ENCODE measurements at places on chromosomes 6 and 20. TPM values are rescaled to one million over a fixed set of nuclear protein-coding genes. Genes with fewer than 3 reads are reported as not detected.

HCK gene
- total RNA-seq: 7.8 TPM

DNA sequence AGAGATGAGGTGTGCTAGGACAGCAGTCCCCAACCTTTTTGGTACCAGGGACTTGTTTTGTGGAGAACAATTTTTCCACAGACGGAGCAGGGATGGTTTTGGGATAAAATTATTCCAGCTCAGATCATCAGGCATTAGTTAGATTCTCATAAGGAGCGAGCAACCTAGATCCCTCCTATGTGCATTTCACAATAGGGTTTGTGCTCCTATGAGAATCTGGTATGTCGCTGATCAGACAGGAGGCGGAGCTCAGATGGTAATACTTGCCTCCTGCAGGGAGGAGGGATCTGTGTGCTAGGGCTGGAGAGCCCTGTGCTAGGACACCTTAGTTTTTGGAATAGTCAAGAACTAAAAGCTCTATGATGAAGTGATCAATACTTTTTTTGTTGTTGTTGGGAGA lies 2.5 kb downstream of the SMIM13 start:
- H3K27ac ChIP-seq: no peak overlapping the region
- no peaks in the 10 kb centered on the region for H3K36me3 ChIP-seq
- DNase-seq: no peak

GRCh38 chr6:107116328-107116892 lies 1.1 kb upstream of the BEND3 start:
- DNase-seq: no peak
- peaks cover 28% of the 10 kb centered on the region for H3K27me3 ChIP-seq
- H3K27ac ChIP-seq: no peak overlapping the region
- H3K36me3 ChIP-seq: no peaks in the 10 kb centered on the region

DNA sequence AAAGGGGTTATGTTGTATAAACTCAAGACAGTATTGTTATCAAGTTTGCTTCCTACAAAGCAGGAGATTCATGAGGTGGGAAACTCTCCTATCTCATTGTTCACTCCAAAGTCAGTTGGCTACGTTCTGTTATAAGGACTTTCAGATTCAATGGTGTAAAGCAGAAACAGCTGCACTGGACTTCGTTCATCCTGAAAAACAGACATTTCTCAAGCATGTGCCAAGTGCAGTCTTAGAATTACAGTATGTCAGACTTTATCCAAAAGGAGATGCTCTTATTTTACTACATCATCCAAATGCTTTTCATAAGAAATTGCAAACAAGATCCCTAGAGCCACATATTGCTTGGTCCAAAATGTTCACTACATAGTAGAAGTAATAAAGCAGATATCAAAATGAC lies 14.9 kb downstream of the COL21A1 start:
- no peak overlapping the region for H3K27ac ChIP-seq
- H3K27me3 ChIP-seq: no peaks in the 10 kb centered on the region
- peaks cover 48% of the 10 kb centered on the region for H3K4me1 ChIP-seq
- H3K4me3 ChIP-seq: no peak overlapping the region
- no peak for DNase-seq

SOX12 gene
- 14.4 TPM for total RNA-seq

CRISP2 gene
- total RNA-seq: not detected

OCSTAMP gene
- not detected for total RNA-seq

BACH2 gene
- total RNA-seq: 4.2 TPM
